ENCODE measurements at places on chromosomes 6 and 20.

- DNase-seq: no peak
Measured at GRCh38 chr6:967701-968100, 274.8 kb upstream of the EXOC2 start.

GRCh38 chr6:145069966-145070365 lies 665.4 kb downstream of the EPM2A start:
- DNase-seq: no peak

- DNase-seq: no peak
Measured at GRCh38 chr20:61311656-61312387, 59.8 kb downstream of the CDH4 start.

- DNase-seq: no peak
Measured at GRCh38 chr6:99612551-99613408, 6.1 kb downstream of the PRDM13 start.

GRCh38 chr6:29628419-29629281 lies 4.3 kb downstream of the GABBR1 start:
- peak; percentile 80 for DNase-seq

DNA sequence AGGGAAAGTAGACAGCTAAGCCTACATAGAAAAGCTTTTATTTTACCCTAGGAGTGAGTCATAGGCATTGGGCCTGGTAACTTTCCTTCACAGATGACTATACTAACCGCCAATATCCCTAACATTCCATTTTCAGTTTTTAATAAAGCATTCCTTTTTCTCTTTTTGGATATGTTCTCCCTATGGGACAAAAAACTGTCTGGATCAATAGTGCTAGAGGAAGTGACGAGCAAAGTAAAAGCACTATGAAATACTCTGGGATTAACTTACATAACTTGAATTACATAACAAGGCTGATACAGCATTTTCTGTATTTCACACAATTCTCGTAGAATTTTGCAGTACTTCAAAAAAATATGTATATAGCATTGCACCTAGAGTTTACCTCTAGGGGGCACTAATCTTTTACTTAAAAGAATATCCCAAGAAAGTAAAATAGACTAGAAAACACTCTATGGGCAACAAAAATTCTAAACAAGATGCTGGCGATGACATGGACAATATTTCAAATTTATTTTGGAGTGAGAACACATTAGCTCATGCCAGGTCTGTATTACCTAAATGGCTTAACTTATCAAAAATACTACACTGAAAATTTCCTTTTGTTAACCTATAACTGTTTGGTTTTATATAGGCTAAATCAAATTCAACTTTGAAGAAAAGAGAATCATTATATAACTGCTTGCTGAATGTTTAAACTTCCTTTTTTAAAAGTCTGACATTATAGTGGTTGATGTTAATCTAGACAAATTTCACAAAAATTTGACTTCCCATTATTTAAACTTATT lies 66.3 kb upstream of the DST start:
- no peak for DNase-seq

DNA sequence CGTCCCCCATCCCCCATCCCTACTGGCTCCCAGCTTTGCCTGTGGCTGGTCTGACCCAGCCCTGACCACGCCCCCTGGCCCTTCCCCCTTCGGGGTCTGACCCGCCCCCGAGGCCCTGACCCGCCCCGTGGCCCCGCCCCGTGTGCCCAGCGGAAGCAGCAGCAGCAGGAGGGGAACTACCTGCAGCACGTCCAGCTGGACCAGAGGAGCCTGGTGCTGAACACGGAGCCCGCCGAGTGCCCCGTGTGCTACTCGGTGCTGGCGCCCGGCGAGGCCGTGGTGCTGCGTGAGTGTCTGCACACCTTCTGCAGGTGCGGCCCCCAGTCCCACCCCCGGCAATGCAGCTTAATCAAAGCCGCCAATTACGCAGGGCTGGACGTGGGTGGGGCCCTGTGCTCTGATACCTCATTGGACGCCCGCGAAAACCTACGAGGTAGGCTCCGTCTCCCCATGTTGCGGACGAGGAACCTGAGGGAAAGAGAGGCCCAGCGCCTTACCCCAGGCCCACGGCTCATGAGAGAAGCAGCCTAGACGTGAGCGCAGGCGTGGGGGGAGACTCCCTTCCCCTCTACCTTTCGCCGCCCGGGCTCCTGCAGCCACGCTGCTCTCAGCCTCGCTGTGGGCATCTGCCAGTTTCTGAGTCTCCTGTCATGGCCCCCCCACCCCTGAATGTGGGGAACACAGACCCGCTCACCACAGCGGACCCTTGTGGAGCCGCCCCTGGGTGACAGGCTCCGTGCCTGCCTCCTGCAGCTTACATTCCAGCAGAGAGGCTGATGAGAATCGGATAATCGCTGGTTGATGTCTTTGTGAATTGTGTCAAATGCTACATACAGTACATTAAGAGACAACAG lies 12.8 kb downstream of the RBCK1 start:
- DNase-seq: no peak

- no peak for DNase-seq
Measured at GRCh38 chr6:137705160-137706082, 161.6 kb upstream of the TNFAIP3 start.

- DNase-seq: no peak
Measured at GRCh38 chr6:47004463-47004862, 37.7 kb downstream of the ADGRF1 start.

DNA sequence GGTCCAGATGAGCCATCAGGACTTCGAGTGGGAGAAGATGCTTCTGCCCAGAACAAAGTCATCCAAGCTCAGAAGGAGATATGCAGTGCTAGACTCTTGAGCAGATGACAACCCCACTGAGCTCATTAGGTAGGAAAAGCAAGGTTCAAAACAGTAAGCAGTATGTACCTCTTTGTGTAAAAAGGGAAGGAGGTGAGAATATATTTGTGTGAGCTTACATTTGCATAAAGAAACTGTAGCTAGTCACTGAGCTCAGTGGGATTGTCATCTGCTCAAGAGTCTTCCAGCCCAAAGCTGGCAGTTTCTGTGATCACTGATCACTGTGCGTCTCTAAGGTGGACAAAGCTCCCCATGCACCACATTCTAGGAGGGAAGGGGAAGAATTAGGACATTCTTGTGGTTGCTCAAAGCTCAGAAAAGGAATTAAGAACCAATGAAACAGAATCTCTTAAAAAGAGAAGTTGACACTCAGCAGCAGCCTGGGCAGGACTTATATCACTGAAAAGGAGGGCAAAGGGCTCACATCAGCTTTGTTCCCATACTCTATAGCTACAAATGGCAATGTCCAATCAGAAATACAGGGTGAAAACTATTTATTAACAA lies 90.0 kb upstream of the MAFB start:
- no peak for DNase-seq

GRCh38 chr6:95417856-95418255 lies 159.5 kb upstream of the MANEA start:
- DNase-seq: no peak

DNA sequence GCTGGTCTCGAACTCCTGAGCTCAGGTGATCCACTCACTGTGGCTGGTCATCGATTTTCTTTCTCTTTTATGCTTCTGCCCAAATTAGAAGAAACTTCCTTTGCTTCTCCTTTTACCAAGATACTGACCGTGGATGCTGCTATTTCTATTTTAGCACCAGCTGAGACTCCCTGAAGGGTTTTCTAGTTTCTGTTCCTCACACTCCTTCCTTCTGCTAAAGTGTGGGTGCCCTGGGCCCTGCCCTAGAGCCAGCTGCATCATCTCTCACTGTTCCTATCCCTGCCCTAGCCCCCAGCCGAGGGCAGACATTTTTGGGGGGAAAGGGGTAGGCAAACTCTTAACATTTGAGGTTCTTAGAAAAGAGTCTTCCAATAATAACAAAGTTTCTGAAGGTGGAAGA lies 6.3 kb downstream of the SMOC2 start:
- no peak for DNase-seq

GRCh38 chr20:4135385-4136077 lies 120.2 kb upstream of the RNF24 start:
- DNase-seq: no peak

- no peak for DNase-seq
Measured at GRCh38 chr6:136108361-136108945, 141.7 kb downstream of the MTFR2 start.

DNA sequence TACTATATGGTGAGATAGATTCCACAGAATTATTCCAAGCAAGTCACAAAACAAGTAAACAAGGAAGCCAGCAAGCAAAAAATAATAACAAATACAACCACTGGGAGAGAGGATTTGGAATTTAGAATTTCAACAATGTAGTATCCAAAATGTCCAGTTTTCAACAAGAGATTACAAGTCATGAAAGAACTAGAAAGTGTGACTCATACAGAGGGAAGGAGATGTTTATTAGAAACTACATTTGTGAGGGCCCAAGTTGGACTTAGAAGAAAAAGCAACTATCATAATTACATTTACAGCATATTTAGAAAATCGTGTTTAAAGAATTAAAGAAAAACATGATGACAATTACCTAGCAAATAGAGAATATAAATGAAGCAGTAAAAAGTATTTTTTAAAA lies 494.6 kb upstream of the ID4 start:
- no peak for DNase-seq

GRCh38 chr20:2914160-2914559 lies 40.9 kb downstream of the PTPRA start:
- no peak for DNase-seq

DNA sequence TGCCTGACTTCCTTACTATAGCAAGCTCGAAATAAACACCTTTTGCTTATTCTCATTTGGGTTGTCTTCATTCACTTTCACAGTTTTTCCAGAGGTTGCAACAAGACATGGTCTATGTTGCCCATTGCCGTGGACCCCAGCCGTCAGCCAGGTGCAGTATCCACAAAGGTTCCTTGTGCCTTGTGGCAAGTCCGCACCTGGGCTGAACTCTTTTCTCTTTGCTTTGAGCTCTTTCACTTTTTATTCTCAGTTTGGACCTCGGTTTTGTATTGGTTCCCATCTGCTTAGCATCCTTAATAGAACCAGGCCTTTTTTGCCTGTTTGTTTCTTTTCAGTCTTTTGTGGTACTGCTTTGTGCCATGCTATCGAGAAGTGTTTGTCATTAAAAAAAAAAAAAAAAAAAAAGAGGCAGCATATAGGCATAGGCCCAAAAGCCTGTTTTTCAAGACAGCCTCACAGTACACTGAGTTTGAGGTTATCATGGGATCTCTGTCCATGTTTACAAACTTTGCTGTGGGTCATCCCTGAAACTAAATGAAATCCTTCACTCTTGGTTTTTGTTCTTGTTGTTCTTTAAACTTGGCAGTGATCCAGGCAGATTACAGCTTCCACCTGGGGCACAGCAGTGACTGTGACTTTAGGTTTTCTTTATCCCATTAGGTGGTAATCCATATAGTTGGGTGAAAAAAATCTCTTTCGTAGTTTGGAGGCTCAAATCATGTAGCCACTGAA lies 33.3 kb downstream of the GSTA3 start:
- DNase-seq: no peak

DNA sequence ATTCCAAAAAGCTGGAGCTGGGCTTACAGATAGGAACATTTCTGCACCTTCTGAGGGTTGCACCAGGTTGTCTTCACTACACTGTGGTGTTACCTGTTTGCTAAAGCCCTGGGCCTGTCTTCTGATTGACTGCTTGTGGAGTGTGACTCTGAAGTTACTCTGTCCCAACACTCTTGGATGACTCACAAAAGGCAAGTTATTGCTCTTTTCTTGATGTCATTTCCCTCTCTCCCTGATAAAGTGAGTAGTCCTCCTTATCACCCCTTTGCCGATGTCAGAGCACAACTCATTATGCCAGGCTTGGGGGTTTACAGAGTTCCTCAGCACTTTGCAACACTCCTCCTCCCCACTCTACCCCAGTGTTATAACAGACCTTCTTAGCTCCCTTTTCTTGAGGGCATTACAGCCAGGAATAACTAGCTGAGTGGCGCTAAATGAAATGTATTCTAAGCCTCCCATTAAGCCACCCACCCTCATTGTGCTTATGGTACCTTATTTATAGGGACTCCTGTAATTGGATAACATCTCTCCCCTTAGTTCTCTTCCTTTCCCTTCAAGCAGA lies 36.1 kb upstream of the NKX2-4 start:
- no peak for DNase-seq

- no peak for DNase-seq
Measured at GRCh38 chr6:130740308-130740707, 86.9 kb upstream of the SMLR1 start.

- DNase-seq: no peak
Measured at GRCh38 chr20:22931653-22932608, 103.2 kb upstream of the SSTR4 start.

DNA sequence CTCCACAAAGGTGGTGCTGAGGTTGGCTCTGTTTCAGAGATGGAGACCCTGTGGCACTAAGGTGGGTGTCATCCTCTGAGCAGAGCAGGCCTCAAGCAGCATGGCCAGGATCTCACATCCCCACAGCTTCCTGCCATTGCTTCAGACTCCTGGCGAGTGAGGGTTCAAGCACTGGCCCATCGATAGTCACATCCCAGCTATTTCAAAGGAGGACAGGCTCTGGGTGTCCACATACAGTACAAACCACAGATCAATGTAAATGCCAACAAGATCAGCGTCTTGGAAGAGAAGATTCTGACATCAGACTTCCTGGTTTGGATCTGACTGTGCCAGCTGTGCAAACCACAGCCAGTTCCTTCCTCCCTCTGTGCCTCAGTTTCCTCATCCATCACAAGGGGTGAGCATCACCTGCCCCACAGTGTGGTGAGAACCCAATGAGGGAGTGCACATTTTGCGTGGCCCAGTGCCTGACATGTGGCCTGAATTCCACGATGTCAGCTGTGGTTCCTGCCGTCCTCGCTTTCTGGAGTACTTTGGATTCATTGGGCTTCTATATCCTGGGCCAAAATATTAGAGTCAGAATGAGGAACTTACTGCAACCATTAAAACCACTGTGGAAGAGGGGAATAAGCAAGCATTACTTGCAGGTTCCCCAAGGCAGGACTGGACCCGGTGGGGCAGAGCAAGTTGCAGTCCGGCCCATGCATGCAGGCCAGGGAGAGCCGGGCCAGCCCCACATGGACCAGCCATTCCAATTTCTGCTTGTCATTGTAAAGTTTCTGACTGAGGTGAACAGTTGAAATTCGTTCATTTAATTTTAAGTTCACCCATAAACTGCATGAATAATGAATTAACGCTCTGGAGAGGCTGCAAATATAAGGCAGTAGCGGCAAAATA lies 236.0 kb downstream of the TTLL2 start:
- no peak for DNase-seq

DNA sequence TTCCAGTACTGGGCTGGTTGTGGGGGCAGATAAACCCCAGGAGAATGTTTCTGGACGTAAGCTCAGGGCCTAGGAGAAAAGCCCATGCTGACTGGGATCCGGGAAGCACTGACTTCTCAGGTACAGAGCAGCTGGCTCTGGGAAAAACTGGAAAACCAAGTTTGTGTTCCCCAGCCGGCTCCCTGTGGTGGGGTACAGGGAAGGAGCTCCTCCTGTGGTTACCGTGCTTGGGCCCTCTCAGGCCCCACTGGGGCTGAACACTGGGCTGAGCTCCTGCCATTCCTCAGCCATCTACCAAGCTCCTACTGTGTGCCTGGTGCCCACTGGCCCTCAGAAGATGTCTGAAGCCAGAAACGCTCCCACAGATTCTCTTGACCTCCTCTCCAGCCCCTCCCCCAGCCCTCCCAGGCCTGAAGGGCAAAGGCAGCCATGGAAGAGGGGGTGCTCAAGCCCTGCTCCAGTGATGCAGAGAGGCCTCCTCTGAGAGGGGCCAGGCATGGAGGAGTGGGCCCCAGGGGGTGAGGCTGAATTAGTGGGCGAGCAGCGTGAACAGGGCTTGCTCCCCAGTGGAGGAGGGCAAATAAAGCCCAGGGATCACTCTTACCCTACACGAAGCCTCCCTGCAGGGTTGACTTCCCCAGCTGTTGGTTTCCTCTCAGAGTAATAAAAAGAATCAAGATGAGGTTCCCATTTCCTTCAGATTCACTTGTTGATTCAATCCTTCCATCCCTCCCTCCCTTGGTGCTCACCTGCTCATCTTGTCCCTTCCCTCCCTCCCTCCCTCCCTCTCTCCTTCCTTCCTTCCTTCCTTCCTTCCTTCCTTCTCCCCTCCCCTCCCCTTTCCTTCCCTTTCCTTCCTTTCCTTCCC lies 100.0 kb downstream of the VEGFA start:
- DNase-seq: no peak

Data from left forelimb (tissue), 1 donor.